Trophoblast cell (in vitro differentiated cells and primary cell): ENCODE measurements at places on chromosomes 13 and 19.
A peak's percentile ranks its signal among the peaks of the same experiment; 100 is the strongest.

DNA sequence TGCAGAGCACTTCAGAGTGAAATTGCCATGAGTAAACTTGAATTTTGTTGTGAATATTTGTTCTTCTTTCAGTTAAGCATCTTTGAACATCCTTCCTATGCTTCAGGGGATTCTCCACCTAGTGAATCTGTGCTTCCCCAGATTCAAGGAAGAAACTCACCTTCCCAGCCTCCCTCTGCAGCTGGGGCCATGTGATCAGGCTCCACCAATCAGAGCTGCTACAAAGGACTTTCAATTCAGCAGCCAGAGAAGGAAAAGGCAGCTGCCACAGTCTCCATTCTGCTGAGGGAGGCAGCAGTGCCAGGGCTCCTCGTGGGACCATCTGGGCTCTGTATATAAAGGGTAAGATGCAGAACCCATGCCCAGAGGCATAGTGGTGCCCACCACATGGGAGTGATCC is 89.7 kb upstream of the SIAH3 start:
- DNase-seq, result no peak

GRCh38 chr19:50268041-50268440 is 61.1 kb downstream of the KCNC3 start:
- no peak for DNase-seq

DNA sequence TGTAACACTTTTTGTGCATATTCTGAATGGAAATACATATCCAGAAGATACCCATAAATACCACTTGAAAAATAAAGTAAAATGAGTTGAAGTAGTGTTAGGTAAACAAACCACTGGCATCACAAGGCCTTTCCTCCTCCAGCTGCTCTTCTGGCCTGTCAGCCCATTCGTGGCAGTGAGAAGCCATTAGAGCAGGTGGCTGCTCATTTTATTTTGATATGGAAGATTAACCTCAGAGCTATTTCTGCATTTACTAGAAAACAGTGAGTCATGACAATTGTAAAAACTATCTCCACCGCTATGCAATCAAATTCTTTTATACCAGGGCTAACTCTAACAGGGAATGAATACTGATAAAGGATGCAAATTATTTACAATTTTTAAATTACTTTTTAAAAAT is 2898.1 kb downstream of the PCDH9 start:
- no peak for DNase-seq

- DNase-seq, result no peak
Measured at GRCh38 chr13:109157275-109157674, 527.9 kb downstream of the MYO16 start.

DNA sequence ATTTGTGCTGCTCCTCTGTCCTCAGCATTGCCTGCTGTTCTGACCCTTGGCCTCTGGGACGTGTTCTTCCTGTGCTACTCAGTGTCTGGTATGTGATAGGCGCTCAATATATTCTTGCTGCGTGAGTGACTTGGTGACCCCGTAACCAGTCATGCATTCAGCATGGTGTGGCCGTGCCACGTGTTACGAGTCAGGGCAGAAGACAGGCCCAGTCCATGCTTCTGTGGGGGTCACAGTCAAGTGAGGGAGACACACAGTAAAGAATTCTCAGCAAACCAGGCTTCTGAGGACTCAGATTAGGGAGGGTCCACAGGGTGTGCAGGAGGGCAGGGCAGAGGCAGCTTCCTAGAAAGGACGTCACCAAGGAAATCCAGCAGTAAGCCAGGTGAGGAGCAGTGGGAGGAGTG is 7.9 kb downstream of the PPP1R37 start:
- no peak for DNase-seq

- DNase-seq, result peak; percentile 4
Measured at GRCh38 chr19:58203814-58204475, 21.1 kb downstream of the ZNF274 start.

DNA sequence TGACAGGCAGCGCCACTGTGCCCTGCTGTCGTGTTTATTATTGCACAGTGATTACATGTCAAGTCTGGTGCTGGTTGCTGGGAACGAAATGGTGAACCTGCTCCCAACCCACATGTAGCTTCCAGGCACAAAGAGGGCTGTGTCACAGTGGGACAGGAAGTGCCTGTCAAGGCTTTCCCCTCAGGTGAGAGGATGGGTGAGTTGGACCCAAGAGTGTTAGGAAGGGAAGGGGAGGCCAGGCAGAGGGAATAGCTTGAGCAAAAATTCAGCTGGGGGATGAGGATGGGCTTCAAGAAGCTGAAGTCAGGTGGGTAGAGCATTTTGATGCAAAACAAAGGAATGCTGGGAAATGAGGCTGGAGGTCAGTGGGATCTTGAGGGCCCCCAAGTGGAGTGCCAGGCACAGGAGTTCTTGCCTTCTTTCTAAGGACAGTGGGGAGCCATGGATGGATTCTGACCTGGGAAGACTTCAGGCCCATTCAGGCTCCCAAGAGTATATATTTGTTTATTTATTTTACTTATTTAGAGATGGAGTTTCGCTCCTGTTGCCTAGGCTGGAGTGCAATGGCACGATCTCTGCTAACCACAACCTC is 8.5 kb upstream of the QTRT1 start:
- no peak for DNase-seq

DNA sequence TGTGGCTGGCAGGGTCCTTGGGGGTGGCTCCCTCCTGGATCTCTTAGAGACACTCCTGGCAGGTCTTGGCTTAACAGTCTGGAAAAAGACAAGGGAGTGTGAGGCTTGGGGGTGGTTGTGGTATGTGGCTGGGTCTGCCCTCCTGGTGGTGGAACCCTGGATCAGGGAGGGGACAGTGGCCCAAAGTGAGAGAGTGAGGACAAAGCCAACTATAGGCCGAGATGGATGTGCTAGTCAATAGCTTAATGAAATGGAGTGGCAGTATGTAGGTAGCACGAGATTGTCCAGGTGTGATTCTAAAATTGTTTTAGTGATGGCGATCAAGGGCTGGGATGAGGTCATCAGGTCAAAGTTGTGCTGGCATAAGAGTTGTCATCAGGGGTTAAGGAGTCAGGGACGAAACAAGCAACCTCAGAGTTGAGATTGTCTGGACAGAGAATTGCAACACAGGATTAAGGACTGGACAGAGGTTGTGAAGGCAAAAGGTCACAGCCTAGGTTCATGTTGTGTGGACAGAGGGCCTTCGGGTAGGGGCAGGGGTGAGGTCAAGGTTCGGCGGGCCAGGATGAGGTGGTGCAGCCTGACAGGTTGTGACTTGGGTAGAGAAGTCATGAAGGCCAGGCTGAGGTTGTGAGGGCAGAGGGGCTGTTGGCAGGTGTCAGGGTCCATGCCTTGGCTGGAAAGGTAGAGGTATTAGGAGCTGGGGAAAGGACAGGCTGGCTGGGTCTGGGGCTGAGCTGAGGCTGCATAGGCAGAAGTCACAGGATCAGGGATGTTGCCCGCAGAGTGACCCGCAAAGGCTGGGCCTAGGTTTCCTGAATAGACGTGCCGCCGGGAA is 4.5 kb upstream of the RASAL3 start:
- no peak for DNase-seq

GRCh38 chr13:96982672-96983071 is 11.6 kb downstream of the OXGR1 start:
- no peak for DNase-seq

- no peak for DNase-seq
Measured at GRCh38 chr13:21884965-21885567, 214.2 kb downstream of the FGF9 start.

- no peak for DNase-seq
Measured at GRCh38 chr19:31975461-31975860, 369.9 kb upstream of the ZNF507 start.

DNA sequence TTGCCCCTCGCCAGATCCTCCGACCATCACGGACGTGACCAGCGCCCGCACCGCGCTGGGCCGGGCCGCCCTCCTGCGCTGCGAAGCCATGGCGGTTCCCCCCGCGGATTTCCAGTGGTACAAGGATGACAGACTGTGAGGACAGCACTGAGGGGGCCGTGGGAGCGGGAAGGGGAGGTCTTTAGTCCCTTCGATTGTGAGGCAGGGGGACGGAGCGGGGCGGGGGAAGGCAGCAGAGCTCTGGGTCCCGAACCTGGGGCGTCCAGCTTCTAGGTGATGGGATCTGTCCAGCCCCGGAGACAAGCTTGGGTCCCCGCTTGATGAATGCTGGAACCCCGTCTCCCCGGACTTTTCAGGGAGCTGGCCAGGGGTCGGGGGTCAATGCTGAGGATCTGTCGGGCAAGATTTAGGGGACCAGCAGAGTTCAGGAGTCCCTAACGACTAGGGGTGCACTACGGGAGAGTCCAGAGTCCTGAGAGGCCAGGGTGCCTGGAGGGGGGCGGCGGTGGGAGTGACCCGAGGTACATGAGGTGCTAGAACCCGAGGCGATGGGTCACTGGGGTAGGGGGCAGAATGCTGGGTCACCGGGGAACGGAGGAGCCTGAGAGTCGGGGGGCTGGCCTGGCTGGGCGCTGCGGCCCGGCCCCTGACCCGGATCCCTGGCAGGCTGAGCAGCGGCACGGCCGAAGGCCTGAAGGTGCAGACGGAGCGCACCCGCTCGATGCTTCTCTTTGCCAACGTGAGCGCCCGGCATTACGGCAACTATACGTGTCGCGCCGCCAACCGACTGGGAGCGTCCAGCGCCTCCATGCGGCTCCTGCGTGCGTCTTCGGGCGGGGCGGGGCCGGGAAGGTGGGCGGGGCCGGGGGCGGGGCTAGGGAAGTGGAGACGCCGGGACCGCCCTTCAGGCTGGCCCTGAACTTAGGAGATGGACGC is 14.6 kb downstream of the VSIG10L start:
- DNase-seq, result peak; percentile 21

- DNase-seq, result no peak
Measured at GRCh38 chr19:18322318-18322758, 538 bp downstream of the LSM4 start.

- DNase-seq, result no peak
Measured at GRCh38 chr13:98942997-98943396, 34.9 kb downstream of the DOCK9 start.

DNA sequence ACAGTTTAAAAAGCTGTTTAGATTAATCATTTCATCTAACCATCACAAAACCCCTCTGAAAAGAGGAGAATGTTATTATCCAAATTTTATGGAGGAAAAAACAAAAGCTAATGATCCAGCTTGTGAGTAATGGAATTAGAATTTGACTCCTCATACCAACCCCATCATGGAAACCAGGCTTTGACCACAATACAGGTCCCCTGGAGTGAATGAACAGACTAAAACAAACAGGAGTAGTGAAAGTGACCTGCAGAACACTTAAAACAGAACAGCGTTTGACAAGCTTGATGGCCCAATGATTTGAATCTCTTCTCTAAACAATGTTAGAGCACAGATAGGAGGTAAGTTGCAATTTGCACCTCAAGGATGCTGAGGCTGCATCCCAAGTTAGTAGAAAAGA is 230.0 kb downstream of the DCT start:
- no peak for DNase-seq

DNA sequence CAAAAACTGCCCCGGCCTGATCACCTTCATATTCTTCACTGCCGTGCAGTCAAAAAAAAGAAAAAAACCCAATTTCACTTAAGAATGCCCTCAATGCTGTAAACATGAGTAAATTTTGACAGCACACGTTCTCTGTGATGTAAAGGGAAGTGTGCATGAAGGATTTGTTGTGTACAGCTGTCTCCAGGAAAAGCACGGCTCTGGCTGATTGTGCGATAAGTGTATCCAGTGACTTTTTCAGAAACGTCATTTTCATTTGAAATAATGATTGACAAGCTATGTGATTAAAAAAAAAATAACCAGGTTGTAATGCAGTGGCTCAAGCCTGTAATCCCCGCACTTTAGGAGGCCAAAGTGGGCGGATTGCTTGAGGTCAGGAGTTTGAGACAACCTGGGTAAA is 39.6 kb downstream of the ANKRD10 start:
- DNase-seq, result no peak

DNA sequence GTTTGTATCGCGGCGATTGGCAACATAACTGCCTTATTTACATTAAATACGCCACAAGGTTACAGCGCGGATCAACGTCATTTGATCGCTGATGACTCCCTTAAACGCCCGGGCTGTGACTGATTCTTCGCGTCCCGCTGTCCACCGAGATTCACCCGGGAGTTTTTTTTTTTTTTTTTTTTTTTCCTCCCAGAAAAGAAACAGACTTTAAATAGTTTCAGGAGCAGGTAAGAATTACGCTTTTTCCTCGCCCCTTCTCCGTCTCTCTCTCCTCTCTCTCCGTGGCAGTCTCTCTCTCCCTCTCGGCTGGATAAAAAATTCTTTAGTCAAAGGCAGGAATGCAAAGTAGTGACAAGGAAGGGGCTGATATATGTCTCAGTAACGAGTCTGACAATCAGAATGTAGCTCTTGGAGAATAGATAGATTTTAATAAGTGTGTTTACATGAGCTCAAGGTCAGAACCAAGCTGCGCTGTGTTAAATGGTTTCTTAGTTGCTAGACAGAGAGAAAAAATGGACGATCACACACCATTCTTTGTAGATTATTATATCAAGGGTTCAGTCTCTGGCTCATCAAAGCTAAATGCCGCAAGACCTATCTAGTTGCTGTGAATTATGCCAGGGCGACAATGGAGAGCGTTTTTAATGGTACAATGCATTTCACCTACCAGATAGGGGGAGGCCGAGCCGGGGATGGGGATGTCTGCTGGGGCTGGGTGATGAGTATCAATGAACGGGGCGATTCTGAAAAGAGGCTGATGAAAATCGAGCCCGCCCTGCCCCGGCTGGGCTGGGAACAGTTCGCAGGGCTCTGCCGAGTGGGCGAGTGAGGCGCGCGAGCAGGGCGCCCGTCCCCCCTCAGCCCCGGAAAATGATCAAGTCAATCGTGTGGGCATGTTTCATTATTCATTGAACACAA is 147.2 kb upstream of the ZNF536 start:
- no peak for DNase-seq

DNA sequence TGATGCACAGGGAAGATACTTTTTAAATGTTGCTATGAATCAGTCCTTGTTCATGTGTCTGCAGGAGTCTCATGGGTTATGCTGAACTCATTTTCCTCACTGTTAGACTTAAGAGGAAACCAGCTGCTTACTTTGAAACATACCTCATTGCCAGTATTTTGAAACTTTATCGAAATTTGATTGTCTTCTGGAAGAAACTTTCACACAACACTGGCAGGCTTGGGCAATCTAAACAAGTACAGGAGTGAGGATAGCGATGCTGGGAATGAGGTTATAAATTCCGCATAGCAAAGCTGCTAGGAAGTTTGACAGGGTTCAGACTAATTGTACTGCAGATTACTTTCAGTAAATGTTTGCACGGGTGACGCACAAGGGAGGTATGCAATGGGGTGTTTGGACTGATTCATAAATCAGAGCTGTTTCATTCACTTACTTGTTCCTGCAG is 245.7 kb downstream of the DNAJC15 start:
- DNase-seq, result peak; percentile 86

- no peak for DNase-seq
Measured at GRCh38 chr19:49316284-49316683, 8.7 kb downstream of the SLC6A16 start.

- DNase-seq, result no peak
Measured at GRCh38 chr13:42575938-42576337, 2.0 kb downstream of the TNFSF11 start.

DNA sequence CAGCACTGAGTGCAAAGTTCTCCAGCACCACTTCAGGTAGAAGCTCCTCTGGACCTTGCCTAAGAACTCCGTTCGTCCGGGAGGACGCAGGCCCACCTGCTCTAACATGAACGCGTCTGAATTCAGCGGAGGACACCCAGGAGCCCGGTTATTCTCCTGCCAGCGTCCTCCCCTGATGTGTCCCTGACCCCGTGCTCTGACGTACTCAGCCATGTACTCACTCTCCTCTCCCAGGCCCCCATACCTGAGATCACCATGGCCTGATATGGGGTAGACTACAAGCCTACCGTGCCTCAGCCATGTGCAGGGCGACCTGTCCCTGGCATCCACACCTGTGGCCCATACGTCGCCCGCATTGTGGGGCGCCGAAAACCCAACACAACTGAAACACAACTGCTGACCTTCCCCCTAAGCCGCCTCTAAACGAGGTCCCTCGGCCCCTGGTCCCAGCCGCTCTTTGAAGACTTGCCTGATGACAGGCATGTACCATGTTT is 744 bp upstream of the ZNF584 start:
- DNase-seq, result no peak
